ENCODE measurements at places on chromosomes 5 and 9.
A peak's percentile ranks its signal among the peaks of the same experiment; 100 is the strongest.

- DNase-seq, result no peak
Measured at GRCh38 chr9:127873886-127874285, 3.6 kb downstream of the AK1 start.

GRCh38 chr9:89391585-89391984, 73.3 kb downstream of the SECISBP2 start:
- DNase-seq, result no peak

- DNase-seq, result no peak
Measured at GRCh38 chr9:16535555-16535954, 334.9 kb downstream of the BNC2 start.

DNA sequence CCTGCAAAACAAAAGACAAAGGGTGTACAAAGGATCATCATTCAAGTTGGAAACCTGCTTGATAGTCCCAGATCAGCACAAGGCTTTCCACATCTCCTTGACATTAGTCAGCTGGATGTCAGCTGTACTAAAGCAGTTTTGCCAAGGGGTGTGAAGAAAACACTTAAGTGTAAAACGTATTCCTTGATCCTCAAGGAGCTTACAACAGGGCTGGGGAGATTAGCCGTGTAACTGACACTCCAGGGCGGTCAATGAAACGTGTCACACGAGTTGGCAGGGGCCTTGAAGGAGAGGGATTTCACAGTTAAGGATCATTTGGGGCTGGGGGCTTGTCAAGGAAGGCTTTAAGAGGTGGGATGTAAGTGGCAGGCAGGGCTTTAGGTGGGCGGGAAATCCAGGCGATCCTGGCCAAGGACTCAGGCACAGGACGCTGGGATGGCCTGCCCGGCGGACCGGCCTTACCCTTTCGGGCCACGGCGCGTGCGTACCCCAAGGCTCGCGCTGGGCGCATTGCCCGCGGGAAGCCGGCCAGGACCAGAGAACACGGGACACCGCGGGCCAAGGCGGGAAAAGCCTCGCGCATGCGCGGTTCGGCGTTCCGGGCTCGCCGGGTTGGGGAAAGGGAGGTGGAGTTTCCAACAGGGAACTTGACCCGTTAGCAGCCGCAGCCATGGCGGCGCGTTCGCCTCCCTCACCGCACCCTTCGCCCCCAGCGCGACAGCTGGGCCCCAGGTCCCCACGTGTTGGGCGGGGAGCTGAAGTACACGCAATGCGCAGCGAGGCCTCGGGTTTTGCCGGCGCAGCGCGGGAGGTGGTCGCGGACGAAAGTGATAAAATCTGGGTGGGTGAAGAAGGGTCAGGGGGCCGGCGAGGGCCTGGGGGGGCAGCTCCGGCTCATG, at the start of gene CNTLN:
Gene CNTLN (plus strand): TSS at position 645 of the 899 bp plus-strand sequence. CDS start 26 bp downstream, at position 671.
- peak; percentile 40 for DNase-seq

GRCh38 chr9:80082213-80082612, 510.4 kb downstream of the TLE4 start:
- no peak for DNase-seq

DNA sequence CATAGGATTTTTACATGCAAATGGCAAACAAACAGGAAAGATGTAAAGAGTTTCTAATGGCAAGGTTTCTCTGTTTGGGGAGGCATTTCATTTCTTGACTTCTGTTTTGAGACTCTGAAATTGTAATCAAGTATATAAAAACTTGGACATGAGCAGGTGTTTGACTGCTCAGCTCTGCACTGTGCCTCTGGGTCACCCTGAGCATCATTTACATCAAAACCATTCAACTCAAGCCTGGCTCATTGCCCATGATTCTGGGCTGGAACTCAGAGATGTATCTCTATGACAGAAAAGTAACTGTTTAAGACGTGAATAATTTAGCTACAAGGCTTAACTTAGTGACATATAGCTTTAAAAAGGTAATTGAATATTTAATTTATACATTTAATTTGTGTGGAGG, 1402.4 kb upstream of the NUDT12 start:
- no peak for DNase-seq

DNA sequence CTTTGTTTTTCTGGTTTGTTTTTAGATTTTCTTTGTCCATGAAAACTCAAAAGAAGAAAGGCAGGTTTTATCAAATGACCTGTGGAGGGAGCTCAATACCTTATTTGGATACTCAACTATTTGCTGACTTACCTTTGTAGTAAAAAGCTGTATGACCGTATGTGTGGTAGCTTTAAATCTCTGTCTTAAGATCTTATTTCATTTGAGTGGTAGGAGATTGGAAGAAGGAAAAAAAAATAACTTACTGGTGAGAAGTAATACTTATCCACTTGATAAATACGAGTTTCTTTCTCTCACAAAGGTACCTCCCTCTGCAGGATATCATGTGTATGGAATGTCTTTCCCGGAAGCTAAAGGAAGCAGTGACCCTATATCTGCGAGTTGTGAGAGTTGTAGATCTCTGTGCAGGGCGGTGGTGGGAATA, 15.0 kb downstream of the FBXO38 start:
- DNase-seq, result no peak

DNA sequence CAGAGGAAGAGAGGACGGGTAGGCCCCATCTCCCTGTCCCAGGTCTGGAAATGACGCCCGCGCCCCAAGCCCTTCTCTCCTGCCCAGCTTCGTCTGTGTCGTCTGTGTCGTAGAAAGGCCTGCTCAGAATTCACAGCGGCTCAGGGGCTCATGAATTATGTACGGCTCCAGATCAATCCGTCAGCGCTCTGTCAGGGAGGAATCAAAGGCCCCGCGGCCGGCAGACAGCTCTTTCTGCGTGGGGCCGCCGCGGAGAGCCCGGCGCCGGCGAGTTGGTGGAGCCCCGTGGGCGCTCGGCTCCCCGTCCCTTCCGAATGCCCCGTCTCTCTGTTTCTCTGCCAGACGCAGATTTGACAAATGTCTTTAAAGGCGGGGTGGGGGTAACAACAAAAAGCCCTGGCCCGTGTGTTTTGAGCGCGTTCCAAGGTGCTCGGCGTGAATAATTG, 83.8 kb upstream of the RAPGEF1 start:
- DNase-seq, result no peak

DNA sequence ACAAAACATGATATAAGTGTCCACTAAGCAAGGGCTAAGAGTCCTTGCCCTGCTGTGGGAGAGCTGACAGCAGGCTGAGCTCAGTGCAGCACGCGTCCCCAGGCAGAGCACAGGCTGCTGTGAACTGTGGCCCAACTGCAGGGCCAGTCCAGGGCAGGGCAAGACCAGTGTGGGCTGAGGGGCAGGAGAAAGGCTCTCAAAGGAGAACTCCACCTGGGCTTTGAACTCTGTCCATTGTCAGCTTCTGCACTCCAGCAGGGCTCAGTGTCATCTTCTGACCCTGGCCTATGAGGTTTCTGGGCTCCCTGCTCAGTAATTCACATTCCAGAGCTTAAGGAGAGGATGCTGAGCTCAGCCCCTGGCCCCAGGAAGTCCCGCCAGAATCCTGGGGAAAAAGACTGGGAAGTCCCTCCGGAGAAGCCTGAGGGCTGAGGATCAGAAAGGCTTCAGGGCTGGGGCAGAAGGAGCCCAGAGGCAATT, 37.4 kb downstream of the LHFPL2 start:
- no peak for DNase-seq

- DNase-seq, result no peak
Measured at GRCh38 chr5:173644673-173645436, 28.4 kb upstream of the BOD1 start.

- no peak for DNase-seq
Measured at GRCh38 chr5:56993241-56993640, 41.3 kb upstream of the MIER3 start.

DNA sequence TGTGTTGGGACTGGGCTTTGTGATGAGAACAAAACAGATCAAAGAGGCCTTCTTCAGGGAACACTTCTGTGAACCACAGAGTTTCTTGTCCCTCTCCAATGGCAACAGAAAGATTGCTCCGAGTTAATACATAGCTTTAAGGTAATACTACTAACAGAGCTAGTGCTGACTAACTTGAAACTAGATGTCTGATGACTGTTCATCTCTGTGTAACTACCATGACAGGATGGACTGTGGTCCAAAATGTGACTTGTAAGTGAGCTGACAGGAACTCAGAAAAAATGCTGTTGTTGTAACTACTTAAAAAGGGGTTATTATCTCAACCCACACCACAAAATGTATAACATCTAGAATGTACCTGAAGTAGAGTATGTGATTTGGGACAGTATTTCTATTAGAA, 630.2 kb upstream of the DMAC1 start:
- DNase-seq, result no peak

- no peak for DNase-seq
Measured at GRCh38 chr9:26516773-26517343, 375.7 kb downstream of the CAAP1 start.

GRCh38 chr5:133475986-133476385, 136.4 kb downstream of the FSTL4 start:
- DNase-seq, result no peak

DNA sequence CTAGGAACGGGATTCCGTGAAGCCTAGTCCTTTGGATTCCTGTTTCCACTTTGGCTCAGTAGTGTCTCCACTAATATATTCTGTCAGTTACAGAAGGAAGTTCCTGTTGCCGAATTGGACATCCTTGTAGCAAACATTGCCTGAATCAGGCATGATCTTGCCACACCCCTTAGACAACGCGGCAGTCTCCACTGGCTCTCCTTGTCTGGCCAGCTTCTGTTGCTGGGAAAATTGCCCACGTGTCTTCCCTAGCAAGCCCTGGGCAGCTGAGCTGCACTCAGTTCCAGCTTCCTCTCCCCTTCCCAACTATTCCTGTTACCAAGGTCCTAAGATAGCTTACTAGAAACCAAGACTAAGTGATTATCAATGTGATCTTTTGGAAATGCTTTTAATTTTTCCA, 316.6 kb upstream of the RIOK2 start:
- DNase-seq, result no peak
